Activated naive CD8-positive, alpha-beta T cell treated with anti-CD3 and anti-CD28 coated beads for 36 hours (primary cell): ENCODE measurements at places on chromosomes 16 and 17. TPM values are rescaled to one million over a fixed set of nuclear protein-coding genes. Genes with fewer than 3 reads are reported as not detected.
A peak's percentile ranks its signal among the peaks of the same experiment; 100 is the strongest.

GRCh38 chr17:67675481-67675880, 42.3 kb upstream of the NOL11 start:
- no peak overlapping the region for H3K27ac ChIP-seq
- no peaks in the 10 kb centered on the region for H3K27me3 ChIP-seq
- H3K4me3 ChIP-seq = no peak overlapping the region
- no peak for DNase-seq

DNA sequence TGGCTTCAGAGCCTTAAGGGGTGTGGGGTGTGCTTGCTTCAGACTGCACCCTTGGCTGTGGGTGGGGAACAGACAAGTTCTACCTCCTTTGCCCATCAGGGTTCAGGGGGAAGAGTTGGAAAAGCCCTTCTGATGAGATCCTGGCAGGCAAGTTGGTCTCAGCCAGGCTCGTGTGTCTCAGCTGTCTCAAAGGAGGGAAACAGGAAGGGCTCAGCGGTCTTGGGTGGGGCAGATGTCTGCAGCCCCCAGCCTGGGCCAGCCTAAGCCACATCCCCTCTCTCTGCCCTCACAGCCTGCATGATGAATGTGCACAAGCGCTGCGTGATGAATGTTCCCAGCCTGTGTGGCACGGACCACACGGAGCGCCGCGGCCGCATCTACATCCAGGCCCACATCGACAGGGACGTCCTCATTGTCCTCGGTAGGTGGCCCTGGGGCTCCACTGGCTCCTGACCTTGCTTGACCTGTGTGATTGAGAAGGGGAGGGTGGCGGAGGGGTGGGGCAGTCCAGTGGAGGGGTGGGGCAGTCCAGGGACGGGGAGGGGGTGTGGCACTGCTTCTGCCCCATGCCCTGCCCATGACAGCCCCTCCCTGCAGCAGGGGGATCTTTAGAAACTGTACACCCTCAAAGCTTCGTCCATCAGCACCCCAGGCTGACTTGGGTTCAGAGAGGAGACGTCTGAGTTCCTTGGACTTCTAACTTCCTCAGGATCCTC, 199.5 kb downstream of the PRKCB start:
- peaks cover 26% of the 10 kb centered on the region for H3K36me3 ChIP-seq
- DNase-seq = peak; percentile 21
- H3K4me3 ChIP-seq = no peak overlapping the region

- H3K4me1 ChIP-seq = peaks cover 15% of the 10 kb centered on the region
- no peak for DNase-seq
- no peaks in the 10 kb centered on the region for H3K36me3 ChIP-seq
Measured at GRCh38 chr17:78266771-78267170, 35.3 kb downstream of the TMEM235 start.

DNA sequence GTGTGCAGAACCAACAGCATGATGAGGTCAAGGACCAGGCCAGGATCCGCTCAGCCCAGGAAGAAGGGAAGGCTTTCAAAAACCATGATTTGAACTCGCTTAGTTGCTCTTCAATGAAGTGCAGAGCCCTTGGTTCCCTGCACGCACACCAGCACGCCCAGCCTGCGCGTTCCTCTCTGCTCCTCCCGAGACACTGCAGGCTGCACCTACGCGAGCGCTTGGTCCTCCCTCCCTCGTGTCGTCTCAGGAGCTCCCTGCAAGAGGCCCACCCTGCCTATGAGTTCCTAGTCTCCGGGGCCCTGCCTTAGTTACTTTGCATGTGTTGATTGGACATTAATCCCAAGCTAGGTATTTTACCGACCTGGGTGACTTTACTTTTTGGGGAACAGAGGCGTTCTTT, 132.9 kb upstream of the TNRC6C start:
- no peak for DNase-seq
- no peak overlapping the region for H3K4me3 ChIP-seq
- no peaks in the 10 kb centered on the region for H3K36me3 ChIP-seq
- no peak overlapping the region for H3K27ac ChIP-seq
- peaks cover 3% of the 10 kb centered on the region for H3K4me1 ChIP-seq
- no peaks in the 10 kb centered on the region for H3K27me3 ChIP-seq

- no peak for DNase-seq
- H3K4me3 ChIP-seq = no peak overlapping the region
- peaks cover 7% of the 10 kb centered on the region for H3K36me3 ChIP-seq
Measured at GRCh38 chr17:48123111-48123510, 15.5 kb downstream of the SNX11 start.

DNA sequence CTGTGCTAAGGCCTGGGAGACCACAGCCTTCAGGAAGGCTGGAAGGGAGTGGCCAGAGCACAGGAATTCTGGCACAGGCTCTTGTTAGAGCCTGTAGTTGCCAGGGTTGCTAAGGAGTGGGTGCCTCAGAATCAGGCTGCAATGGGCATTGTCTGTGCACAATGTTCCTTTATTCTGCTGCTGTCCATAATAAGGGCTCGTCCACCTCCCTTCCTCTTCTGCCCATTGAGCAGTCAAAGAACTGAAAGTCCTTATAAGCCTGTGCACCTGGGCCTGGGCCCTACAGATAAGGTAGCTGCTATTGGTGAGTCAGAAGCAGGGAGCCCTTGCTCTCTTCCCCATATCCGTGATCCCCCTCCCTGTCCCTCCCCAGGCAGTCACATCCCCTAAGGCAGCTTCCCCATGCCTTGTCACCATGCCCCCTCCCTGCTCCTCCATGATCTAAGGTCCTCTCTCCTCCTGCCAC, 5.4 kb upstream of the CNGB1 start:
- no peaks in the 10 kb centered on the region for H3K36me3 ChIP-seq
- H3K27me3 ChIP-seq = no peaks in the 10 kb centered on the region
- no peaks in the 10 kb centered on the region for H3K4me1 ChIP-seq
- H3K27ac ChIP-seq = no peak overlapping the region
- no peak overlapping the region for H3K4me3 ChIP-seq

GRCh38 chr17:79104898-79105600, 30.4 kb downstream of the ENGASE start:
- peaks cover 20% of the 10 kb centered on the region for H3K27me3 ChIP-seq
- H3K27ac ChIP-seq = no peak overlapping the region
- H3K4me1 ChIP-seq = no peaks in the 10 kb centered on the region

ARL5C gene
- total RNA-seq = not detected

NOD2 gene
- 0.78 TPM for total RNA-seq

- peaks cover 38% of the 10 kb centered on the region for H3K36me3 ChIP-seq
- H3K27ac ChIP-seq = peak overlapping the region; percentile 93
- peaks cover 36% of the 10 kb centered on the region for H3K4me1 ChIP-seq
Measured at GRCh38 chr17:39462631-39463375, 1.5 kb downstream of the CDK12 start.

DNA sequence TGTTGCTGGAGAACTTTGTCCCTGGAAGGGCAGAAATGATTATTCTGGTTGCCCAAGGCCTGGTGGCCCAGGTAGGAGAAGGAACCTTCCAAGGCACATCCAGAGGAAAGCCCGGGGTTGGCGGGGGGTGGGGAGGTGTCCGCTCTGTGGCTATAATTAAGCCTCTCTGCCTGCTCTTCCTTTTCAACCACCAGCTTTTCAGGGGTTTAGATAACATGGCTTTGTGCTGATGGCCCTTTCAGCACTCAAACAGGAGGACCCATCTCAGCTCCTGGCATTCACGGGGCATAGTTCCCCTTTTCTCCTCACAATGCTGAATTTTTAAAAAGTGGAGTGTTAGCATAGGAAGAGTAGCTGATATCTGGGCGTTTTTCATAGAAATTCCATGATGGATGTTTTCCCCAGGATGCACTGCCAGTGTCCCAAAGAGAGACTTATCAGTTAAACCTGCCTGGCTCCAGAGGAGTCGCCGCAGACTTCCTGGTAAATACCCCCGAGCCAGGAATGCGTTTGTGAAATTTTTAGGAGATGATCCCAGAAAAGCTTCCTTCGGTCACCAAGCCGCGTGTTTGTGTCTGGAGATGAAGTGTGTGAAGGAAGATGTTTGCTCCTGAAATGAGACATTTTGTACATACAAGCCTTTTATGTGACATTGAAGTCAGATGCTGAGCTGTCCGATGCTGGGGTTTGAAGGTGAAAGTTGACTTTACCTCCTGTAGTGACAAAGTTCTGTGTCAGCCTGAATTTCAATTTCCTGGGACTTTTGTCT, 188.5 kb downstream of the MSI2 start:
- H3K36me3 ChIP-seq = peaks cover 7% of the 10 kb centered on the region
- peaks cover 64% of the 10 kb centered on the region for H3K4me1 ChIP-seq
- H3K27me3 ChIP-seq = no peaks in the 10 kb centered on the region
- no peak for DNase-seq

DNA sequence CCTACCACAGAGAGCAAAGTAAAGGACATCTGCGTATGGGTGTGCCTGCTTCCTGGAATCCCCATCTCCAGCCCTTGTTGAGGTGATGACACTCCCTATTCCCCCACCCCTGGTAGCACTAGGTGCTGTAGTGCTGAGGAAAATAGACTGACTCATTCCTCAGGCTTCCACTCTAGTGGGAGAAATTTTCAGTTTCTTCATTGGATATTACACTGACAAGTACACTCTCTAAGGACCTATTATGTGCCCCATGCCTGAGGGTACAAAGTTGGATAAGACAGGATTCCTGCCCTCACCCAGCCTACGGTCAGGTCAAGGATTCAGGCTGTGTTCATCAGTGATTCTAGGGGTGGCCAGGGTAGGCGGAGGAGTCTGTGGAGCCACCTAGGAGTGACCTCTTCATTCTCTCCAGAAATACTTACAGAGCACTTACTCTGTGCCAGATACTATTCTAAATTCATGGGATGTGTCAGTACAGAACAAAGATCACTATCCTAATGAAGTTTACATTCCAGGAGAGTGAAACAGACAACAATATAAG, 4.5 kb upstream of the ZC3H7A start:
- no peak overlapping the region for H3K4me3 ChIP-seq
- peaks cover 35% of the 10 kb centered on the region for H3K4me1 ChIP-seq
- H3K27ac ChIP-seq = no peak overlapping the region

- no peak overlapping the region for H3K4me3 ChIP-seq
- H3K27me3 ChIP-seq = no peaks in the 10 kb centered on the region
- no peaks in the 10 kb centered on the region for H3K36me3 ChIP-seq
- no peak for DNase-seq
- H3K27ac ChIP-seq = no peak overlapping the region
Measured at GRCh38 chr17:31529841-31530251, 138.4 kb downstream of the RAB11FIP4 start.

DNA sequence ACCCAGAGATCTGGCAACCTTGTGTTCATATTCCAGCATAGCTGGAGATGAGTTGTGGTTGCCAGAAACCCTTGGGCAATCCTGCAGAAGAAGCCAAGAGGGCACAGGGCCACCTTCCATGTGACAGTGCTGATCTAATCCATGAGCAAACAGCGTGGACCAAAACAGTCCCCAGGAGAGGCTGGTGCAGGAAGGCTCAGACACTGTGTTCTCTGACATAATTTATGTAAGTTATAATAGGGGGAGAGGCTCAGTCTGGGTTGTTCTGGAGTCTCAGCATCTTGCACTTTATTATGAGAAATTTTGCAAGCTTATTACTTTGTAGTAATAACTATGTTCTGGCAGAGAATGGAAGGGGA, 273.9 kb downstream of the HAPSTR1 start:
- H3K36me3 ChIP-seq = no peaks in the 10 kb centered on the region
- H3K27me3 ChIP-seq = no peaks in the 10 kb centered on the region
- DNase-seq = no peak

GRCh38 chr17:50258647-50259476, 15.4 kb upstream of the TMEM92 start:
- no peaks in the 10 kb centered on the region for H3K4me1 ChIP-seq
- H3K27me3 ChIP-seq = no peaks in the 10 kb centered on the region
- DNase-seq = no peak
- no peak overlapping the region for H3K4me3 ChIP-seq
- H3K27ac ChIP-seq = no peak overlapping the region
